NCI-H1694 treated with DMSO at 0.1 percent for 48 hours (cell line): ENCODE measurements at places on chromosomes 3 and 15.

- DNase-seq: peak; percentile 84
These were observed 418.2 kb upstream of the NAALADL2 start for GRCh38 chr3:174440741-174441587.

DNA sequence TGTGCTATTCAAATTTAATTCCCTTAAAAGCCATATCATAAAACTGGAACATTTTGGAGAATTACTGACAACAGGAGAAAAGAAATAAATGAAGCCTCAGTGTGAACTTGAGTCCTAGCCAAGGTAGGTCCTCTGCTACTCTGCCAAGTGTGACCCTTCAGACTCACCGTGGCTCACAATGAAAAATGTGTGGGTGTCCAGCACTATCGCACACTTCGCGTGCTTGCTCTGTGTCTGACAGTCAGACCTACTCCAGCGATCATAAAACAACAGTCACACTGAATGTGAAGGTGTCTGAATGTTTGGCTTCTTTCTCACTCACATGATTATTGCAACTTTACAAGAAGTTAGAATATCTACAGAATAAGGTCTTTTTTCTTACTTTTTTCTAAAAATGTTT is 65.8 kb upstream of the TRA2B start:
- DNase-seq: no peak

DNA sequence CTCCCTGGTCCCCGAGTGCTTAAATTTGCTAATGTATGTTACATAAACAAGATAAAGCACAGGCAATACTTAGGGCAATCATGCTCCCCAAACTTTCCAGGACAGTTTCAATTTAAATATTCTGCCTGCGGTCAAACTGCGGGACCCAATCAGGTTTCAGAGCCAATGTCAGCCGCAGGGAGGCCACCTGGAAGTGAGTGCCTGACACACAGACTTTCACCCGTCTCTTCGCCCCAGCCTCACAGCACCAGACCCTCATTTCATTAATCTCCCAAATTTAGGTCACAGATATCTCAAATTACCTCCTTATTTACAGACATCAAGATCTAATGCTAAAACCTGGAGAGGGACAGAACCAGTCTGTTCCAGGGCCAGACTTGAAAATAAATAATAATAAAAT is 107.2 kb upstream of the ALDH1A3 start:
- DNase-seq: no peak

DNA sequence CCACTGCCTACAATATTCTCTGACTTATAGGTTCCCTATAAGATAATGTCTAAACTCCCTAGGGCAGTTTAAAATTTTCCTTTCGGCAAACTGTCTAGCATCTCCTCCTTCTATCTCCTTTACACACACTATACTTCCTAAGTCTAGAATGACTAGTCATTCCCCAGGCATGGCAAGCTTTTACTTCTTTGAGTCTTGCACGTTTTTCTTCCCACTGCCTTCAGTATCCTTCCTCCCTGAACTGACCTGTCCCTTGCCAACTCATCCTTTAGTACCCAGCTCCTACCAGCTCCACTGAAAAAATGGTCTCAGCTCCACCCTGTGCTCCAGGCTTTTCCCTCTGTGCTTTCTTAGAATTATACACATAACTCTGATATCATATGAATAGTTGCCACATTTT is 93.8 kb upstream of the KBTBD8 start:
- DNase-seq: no peak

GRCh38 chr15:75820206-75820605 is 23.0 kb upstream of the UBE2Q2 start:
- DNase-seq: no peak

- no peak for DNase-seq
These were observed 115.2 kb downstream of the TIGIT start for GRCh38 chr3:114408736-114409670.

DNA sequence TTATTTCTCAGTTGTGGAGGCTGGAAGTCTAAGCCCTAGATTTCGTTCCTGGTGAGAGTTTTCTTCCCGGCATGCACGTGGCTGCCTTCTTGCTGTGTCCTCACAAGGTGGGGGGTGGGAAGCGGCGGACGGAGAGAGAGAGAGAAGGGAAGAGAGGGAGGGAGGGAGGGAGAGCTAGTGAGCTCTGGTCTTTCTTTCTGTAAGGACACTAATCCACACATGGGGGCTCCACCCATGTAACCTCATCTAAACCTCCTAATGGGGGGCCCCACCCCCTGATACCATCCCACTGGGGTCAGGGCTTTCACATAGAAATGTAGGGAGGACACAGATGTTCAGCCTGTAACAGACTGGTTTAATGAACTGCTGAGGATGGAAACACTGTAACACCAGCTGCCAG is 7.3 kb downstream of the FBLN2 start:
- no peak for DNase-seq

DNA sequence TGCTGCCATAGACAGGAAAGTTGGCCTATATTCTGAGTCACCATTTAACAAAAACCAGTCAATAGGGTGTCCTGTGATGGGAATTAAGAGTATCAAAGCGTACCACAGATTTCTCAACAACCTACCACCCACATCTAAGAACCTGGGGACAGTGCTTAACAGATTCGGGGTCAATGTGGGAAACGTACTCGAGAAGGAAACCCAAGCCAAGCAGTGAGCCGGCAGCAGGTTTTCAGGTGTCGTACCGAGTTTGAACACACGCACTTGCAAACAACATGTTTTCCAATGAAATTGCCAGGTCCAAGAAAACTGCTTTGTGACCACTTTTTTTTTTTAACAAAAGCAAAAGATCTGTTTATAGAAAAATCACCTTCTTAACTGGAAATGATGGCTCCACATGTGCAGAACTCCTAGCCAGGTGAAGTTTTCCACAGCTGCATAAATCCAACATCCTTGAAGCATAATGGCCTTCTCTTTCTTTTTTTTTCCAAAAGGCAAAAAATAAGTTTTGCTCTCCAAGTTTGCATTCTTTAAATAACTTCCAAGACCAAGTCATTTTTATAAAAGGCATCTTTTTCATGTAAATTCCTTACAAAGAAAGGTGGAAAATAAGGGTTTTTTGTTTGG is 45.7 kb downstream of the ADAMTS17 start:
- no peak for DNase-seq

GRCh38 chr15:87549860-87550259 is 706.7 kb downstream of the NTRK3 start:
- DNase-seq: no peak

DNA sequence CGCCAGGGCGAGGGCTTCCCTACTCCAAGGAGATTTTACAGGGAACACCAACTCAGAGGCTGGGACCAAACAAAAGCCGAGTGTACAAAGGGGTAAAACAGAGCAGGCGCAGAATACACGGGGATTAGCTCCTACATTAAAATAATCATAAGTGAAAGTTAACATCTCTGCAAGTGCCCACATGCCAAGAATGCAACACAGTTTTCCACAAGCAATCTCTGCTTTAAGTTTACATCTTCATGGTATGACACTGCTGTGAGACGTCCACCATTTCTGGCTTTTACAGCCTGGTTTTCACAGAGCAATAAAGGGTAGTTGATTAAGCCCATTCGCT is 500 bp upstream of the VGLL3 start:
- DNase-seq: no peak
